GM10248 (cell line): ENCODE measurements at places on chromosomes 13 and 19.

DNA sequence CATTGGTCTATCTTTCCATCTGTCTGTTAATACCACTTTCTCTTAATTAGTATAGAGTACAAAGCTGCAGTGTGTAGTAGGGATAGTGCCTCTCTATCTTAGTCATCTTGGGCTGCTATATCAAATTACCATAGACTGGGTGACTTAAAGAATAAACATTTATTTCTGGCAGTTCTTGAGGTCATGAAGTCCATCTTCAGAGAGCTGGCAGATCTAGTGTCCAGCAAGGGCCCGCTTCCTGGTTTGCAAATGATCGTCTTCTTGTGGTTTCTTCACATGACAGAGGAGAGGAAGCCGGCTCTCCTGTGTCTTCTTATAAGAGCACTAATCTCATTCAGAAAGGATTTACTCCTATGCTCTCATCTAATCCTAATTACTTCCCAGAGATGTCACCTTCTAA, 6.1 kb downstream of the ZNF700 start:
- no peak for DNase-seq

DNA sequence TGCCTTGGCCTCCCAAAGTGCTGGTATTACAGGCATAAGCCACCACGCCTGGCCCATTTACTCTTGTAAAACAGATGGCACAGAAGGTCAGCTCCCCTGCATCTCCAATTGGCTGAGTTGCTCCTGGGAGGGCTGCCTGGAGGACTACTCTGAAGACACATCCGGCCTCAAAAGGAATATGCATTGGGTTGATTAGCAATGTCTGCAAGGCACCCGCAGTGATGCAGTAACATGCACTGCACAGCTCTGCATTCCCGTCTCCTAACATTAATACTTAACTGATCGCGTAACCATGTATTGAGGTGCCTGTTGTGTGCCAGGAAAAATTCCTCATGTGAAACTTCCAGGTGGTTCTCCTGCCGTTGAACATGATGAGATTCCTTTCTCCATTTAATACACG, 5.0 kb downstream of the ELAVL3 start:
- no peak for DNase-seq

- DNase-seq = no peak
Observed at GRCh38 chr13:112702986-112703379, 13.1 kb downstream of the ATP11A start.

GRCh38 chr19:49438261-49438660, 3.1 kb downstream of the SLC17A7 start:
- no peak for DNase-seq

GRCh38 chr13:74977498-74977897, 504.5 kb downstream of the TBC1D4 start:
- DNase-seq = no peak

DNA sequence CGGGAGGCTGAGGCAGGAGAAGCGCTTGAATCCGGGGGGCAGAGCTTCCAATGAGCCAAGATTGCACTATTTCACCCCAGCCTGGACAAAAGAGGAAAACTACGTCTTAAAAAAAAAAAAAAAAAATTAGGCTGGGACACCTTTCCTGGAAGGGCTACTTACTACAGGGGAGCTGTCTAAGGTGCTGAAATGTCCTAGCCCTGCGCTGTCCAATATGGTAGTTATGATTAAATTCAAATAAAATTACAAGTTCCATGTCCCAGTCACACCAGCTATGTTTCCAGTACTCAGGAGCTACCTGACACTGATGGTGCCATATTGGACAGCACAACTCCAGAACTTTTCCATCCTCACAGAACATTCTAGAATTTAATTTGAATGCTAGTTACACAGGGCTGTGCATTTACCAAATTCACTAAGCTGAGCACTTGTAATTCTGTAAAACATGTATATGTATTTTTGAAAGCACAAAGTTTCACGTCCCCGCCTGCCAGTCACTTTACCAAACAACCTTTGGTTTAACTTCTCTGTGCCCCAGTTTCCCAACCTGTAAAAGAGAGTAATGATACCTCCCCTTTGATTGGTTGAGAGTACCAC, 9.2 kb upstream of the ZSCAN22 start:
- no peak for DNase-seq

- DNase-seq = no peak
Observed at GRCh38 chr13:22644941-22645340, 535.8 kb upstream of the SGCG start.

DNA sequence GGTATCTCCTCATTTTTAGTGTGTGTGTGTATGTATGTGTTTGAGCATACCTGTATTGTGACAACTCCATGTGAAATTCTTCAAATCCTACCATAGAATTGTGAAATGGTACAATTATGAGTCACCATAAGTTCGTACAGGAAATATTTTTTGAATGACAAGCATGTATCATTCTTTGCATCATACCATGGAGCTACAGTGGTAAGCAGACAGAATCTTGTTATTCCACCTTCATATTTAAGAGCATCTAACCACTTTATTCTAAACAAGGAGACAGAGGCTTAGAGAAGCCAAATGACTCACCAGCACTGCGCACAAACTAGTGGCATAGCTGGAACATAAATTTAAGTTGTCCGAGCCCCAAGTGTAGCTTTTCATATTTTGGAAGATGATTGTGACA, 4.5 kb upstream of the EPSTI1 start:
- no peak for DNase-seq

GRCh38 chr19:36246006-36246481, 31.1 kb downstream of the ZNF146 start:
- no peak for DNase-seq

DNA sequence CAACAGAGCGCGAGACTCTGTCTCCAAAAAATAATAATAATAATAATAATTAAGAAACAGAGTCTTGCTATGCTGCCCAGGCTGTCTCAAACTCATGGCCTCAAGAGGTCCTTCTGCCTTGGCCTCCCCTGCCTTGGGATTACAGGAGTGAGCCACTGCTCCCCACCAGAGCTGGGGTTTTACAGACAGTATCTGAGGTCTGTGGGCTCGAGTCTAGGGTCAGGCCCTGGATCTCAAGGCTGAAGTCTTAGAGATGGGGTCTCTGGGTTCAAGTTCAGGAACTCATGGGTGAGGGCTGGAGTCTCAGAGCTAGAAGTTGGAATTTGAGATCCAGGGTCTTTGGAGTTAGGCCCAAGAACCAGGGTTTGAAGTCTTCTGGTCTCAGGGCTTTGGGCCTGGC, 3.5 kb downstream of the IL11 start:
- DNase-seq = no peak

DNA sequence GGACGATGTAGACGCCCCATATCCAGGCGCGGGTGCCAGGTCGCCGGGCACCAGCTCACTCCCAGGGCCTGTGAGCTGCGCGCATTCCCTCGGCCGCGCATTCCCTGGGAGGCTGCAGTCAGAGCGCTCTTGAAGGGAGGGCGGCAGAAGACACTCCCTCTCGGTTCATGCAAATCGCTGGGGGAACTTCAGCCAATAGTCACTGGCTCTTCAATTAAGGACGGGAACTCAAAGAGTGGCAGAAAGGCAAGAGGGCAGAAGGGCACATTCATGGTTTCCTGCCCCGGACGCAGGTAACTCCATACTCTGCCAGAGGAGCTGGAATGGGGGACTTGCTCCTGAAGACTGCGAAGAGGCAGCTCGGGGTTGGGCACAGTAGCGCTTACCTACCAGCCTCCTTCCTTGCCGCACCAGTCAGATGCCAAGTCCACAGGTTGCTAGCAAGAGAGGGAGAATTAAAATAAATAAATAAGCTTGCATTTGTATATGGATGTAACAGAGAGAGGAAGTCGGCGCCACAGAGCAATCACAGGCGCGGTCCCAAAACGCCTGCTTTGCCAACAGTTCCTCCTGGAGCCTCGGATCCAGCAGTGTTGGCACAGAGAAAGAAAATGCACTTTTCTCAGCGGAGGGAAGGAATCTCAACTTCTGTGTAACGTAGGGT, 459 bp downstream of the PCDH20 start:
- peak; percentile 6 for DNase-seq

GRCh38 chr13:99197117-99197651, 3.5 kb upstream of the UBAC2 start:
- DNase-seq = no peak

DNA sequence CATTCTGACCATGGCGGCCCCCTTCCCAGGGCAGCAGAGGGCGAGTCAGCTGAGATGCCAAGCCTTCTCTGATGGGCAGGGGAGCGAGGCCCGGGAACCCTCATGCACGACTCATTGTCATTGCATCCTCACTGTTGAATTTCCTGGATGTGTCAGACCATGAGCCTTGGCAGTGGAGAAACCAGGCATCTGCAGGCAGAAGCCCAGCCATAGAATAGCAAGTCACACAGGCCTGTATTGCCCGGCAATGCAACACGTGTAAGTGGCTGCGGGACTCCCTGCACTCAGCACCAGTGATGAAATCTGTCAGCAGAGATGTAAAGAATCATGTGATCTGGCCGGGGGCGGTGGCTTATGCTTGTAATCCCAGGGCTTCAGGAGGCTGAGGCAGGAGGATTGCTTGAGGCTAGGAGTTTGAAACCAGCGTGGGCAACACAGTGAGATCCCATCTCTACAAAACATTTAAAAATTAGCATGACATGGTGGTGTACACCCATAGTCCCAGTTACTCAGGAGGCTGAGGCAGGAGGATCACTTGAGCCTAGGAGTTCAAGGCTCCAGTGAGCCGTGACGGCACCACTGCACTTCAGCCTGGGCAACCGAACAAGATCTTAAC, 199.7 kb downstream of the KATNAL1 start:
- DNase-seq = no peak

DNA sequence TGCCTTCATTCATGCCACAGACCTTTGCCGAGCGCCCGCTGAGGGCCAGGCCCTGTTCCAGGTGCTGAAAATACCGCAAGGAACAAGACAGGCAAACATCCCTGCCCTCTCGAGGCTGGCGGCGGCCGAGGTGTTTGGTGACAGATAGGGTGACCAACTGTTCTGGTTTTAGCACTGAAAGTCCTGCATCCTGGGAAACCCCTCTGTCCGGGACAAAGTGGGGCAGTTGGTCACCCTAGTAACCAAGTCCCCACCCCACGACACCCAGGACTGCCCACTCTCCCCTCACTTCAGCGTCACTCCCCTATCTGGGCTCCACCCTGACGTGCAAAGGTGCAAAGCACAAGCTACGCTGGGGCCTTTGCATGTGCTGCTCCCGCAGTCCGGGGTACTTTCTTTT, 17.3 kb downstream of the ZBTB7A start:
- no peak for DNase-seq

- no peak for DNase-seq
Observed at GRCh38 chr13:95677564-95678266, 776 bp downstream of the DNAJC3 start.

- DNase-seq = no peak
Observed at GRCh38 chr19:47994209-47994802, at the start of gene ELSPBP1. Gene ELSPBP1, plus strand, starts transcription at chr19:47994632. Its CDS starts 14,036 bp downstream, at chr19:48008668.

DNA sequence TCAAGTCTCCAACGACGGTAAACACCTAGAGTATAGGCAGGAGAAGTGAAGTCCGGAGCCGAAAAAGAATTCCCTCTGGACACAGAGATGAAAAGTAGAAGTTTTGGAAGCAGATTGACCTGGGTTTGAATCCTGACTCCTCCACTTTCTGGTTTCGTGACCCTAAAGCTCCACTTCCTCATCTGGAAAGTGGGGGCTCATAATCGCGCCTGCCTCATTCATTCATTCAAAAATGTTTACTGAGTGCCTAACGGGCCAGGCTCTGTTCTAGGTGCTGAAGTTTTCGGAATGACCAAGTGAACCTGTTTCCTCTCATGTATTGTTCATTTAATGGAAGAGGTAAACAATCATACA, 7.1 kb upstream of the EML2 start:
- no peak for DNase-seq

GRCh38 chr19:1967087-1967608, 26.2 kb downstream of the CSNK1G2 start:
- DNase-seq = no peak

DNA sequence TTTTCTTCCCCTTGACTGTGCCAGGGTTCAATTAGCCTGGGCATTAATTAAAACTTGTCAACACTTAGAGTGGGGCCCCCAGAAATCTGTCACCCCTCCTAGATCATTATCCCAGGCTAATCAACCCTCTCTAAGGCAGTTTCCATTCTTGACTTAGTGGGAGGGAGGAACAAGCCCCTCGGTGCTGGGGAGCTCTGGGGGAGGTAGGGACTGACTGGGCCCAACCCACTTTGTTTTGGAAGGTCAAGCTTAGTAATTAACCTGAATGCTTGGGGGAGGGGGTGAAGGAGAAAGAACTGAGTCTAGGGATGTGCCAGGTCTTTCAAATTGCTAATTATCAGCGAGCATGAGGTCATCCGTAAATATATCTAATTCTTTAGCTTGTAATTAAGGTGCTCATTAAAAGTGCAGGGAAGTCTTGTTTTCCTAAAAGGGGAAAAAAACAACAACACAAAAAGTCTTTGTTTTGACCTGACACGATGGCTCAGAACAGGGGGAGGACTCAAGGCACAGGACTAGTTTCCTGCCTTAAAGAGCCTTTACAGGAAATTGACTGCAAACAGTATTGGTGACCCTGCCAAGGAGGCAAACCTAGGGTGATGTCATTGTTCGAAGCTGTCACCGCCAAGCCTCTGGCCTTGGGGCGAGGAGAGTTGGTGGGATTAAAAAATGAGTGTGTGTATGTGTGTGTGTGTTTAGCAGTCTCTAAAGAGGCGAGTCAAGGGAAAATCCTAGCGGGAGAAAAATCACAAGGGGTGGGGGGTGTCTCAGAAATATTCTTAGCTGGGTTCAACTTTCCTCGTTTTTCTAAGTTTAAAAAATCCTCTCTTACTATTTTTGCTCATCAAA, 19.4 kb downstream of the ACTN4 start:
- peak; percentile 71 for DNase-seq

GRCh38 chr13:34153428-34154180, 335.7 kb downstream of the RFC3 start:
- no peak for DNase-seq

DNA sequence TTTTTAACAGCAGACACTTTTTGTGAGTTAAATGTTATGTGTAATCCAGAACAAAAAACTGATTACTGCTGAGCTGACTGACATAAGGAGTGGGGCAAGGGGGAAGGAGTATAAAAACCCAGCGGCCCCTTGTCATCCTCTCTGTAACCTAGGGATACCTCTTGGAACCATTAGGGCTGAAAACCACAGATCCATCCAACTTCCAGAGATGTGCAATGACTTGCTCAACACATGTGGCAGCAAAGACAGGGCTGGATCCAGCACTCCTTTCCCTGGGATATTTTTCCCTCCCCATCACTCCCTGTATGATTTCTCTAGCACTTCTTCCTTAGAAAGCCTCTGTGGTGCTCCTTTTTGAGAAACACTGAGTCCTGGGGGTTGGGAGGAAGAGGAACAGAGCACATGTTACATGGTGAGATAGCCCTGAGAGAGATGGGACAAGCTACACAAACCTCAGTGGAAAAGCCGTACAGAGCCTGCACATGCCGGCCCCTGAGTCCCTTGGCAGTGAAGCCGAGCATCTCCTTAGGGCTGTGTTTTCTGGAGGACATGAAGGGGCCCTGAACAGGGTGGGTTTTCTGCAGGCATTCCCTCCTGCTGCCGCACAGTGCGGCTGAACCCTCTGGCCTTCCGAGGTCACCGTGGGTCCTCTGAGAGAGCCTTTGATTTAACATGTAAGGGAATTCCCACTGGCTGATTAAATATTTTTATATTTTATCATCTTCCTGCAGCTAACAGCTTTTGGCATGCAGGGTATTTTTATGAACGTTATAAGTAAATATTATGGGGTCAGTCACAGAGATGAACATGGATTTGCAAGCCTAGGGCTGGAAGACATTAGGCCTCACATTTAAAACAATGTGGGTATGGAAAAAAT, 219.9 kb downstream of the COG6 start:
- no peak for DNase-seq
